Endothelial cell of umbilical vein (primary cell): ENCODE measurements at places on chromosomes 1 and 21. TPM values are rescaled to one million over a fixed set of nuclear protein-coding genes. Genes with fewer than 3 reads are reported as not detected.

DNA sequence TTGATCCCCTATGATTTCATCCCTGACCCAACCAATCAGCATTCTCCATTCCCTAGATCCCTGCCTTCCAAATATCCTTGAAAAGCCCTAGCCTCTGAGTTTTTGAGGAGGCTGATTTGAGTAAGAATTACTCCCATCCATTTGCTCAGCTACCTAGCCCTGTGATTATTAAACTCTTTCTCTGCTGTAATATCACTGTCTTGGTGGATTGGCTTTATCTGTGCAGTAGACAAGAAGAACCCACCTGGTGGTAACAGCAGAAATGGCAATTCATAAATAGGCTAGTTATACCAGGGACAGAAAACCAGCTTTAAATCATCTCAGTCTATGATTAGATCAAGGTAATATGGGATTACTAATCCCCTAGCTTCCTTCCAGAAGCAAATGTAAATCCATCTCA lies 13.0 kb downstream of the IL20 start:
- DNase-seq = no peak

- no peak for DNase-seq
Measured at GRCh38 chr1:1779320-1779675, 1.0 kb upstream of the NADK start.

DNA sequence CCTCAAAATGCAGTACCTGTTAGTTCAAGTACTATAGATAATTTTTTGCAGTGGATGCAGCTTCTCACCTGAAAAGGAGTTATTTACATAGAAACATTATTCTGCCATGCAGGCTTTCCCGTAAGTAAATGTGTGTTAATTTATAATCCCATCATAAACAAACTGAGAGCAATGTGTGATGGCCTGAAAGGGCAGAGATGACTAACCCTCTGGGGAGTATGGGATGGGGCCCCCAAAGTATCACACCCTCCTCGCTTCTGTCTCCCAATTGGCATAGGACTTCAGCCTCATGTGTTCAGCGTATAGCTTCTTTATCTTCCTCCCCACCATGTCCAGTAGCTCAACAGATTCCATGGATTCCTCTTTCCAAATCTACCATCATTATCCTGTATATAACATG lies 7.6 kb downstream of the HMGCL start:
- DNase-seq = no peak

- no peak for DNase-seq
Measured at GRCh38 chr1:75990686-75991085, 58.5 kb upstream of the ASB17 start.

Gene ICOSLG
- total RNA-seq = 2.9 and 3.4 TPM in 2 replicates
